ENCODE measurements at places on chromosomes 12 and 14. TPM values are rescaled to one million over a fixed set of nuclear protein-coding genes. Genes with fewer than 3 reads are reported as not detected.

The E2F7 gene
- total RNA-seq, result 1.0 TPM

GRCh38 chr12:115362339-115362976 is 678.5 kb upstream of the TBX3 start:
- DNase-seq, result no peak

- no peak for DNase-seq
Observed at GRCh38 chr12:68876461-68876860, 56.5 kb downstream of the CPM start.

DNA sequence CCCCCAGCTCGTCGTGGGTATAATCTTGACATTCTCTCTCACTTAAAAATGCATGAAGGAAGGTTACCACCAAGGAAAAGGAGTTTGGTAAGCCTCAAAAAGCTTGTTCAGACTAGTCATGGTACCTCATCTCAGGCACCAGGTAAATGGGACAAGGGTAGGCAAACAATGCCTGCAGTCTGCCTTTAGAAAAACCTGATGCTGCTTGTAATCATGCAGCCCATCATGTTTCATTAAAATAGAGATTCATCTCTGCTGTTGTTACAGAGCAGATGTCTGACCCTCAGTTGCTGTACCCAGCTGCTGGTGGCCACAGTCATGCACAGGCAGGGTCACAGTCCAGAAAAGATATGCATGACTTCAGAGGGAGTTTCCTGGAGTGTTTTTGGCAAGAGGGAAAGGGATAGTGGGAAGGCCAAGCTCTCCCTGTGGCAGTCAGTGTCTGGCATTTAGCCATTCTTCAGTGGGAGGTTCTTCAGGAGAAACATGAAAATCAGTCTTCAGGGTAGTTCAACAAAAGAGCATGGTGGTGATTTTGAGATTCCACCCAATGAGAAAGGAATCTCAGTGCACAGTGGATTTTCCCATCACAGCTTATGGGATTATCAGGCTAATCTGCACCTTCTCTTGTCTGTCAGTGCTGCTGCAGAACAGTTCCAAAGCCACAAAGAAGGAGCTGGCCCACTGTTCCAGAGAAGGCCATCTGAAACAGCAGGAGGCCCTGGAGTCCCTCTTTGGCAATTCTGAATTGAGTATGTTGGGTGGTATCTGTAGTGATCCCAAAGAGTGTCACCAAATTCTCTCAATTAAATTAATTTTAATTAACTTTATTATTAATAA is 202.7 kb upstream of the FRMD6 start:
- DNase-seq, result no peak

- no peak for DNase-seq
Observed at GRCh38 chr12:31370531-31371255, 44.7 kb upstream of the SINHCAF start.

The MTA1 gene
- total RNA-seq, result 69.7 TPM

DNA sequence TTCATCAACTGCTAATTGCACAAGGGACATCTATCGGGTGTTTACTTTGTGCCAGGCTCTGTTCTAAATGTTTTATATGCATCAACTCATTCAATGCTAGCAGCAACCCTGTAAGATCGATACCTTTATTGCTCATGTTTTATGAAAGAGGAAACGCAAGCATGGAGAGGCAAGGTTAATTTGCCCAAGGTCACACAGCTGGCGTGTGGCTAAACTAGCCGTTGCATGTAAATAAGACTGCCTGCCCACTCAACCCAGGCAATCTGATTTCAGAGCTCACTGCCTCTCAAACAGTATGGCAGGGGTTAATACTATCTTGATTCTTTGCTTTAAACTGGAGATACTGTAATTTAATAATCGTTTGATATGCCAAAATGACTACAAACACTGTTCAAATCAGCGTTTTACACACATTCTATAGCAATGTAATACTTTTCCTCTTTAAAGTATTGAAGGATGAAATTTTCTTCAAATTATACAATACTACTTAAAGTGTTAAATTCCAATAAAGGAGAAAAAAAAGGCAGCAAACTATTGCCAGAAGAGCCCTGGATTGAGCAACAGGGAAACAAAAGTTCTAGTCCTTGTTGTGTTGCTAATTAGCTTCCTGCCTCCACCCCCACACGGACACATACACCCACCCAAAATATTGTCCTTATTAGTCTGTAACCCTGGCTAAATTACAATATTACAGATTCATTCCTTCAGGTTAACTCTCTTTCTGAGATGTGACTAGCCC is 39.1 kb upstream of the DHRS7 start:
- DNase-seq, result no peak

The TAPBPL gene
- total RNA-seq, result 32.4 TPM

The TSPAN9 gene
- 61.1 TPM for total RNA-seq

DNA sequence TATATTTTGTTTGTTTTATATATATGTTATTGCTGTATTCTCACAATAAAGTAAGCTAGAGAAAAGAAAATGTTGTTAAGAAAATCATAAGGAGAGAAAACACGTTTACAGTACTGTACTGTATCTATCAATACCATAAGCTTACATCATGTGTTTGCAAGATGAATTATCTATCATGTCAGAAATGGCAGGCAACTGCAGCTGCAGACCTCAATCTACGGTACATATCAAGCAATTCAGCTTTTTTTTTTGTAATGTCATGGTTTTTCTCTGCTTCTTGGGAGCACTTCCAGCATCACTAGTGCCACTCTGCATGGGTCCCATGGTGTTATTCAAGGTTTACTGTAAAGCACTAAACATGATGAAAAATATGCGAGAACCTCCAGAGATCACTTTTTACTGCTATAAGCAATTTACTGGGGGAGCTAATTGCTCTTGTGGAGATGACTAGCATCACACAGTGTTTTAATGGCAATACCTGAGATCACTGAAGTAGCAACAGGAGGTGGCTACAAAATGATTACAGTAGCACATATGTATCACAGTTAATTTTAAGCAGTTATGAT is 9.0 kb upstream of the KRT2 start:
- DNase-seq, result no peak

The TFCP2 gene
- total RNA-seq, result 30.2 TPM

GRCh38 chr12:41367726-41368405 is 179.7 kb downstream of the PDZRN4 start:
- DNase-seq, result no peak

The GALNT6 gene
- 24.0 TPM for total RNA-seq

DNA sequence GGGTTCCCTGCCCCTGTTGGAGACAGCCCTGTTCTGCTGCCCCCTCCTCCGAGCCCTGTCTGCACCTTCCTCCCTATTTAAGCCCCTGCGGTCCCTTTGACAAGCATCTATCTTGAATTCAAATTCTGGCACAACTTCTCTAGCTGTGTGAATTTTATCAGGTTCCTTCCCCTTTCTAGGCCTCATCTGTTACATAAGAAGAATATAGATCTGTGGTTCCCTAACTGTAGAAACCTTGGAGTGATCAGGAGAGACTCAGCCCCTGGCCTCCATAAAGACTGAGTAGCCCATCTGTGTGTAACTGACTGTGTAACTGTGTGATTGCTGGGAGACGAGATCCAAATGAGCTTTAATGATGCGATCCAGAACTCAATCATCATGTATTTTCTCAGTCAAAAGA is 13.0 kb upstream of the RACGAP1 start:
- no peak for DNase-seq

DNA sequence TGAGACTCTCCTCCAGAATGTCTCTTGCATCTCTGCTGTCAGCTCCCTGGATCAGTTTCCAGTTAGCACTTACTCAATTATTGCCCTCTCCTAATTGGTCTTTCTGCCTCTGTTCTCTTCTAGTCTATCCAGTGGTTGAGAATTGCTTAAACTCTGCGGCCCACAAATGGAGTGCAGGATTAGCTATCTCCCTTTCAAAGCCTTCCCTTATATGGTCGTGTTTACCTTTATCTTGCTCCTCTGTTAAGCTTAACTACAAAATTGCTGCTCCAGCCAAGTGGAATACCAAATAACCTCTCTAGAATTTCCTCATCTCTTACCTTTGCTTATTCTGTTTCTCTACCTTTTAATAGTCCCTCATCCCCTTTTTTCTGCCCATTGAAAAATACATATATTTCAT is 132.7 kb downstream of the NRXN3 start:
- DNase-seq, result no peak

GRCh38 chr14:93007225-93007997 is 84.5 kb downstream of the CHGA start:
- DNase-seq, result peak; percentile 69

DNA sequence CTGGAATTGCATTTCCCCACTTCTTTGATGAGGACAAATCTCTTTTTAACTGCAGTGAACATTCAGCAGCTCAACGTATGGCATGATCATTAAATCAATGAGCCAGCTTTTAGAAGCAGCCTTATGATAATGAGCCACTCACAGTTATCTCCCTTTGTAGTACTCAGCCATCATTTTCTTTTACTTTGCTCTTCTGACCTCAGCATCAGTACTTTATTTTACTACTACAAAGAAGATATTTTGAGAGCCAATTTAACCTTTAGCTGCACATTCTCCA is 250.0 kb upstream of the CLEC14A start:
- DNase-seq, result no peak

DNA sequence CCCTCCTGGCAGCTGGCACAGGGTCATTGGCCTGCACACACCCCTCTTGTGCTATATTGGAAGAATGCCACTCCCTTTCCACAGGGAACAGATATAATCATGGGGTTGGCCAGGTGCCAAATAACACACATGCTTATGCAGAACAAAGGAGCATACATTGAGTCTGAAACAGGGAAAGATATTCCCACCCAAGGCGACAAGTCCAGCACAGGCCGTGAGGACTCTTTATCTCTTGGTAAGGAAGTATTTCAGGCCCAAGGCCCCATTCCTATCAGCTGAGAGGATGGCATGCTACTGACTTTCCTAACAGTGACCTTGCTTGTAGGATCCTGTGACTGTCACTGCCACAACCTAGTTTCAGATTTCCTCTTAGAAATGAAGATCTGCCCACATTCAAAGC is 59.0 kb upstream of the STXBP6 start:
- no peak for DNase-seq

DNA sequence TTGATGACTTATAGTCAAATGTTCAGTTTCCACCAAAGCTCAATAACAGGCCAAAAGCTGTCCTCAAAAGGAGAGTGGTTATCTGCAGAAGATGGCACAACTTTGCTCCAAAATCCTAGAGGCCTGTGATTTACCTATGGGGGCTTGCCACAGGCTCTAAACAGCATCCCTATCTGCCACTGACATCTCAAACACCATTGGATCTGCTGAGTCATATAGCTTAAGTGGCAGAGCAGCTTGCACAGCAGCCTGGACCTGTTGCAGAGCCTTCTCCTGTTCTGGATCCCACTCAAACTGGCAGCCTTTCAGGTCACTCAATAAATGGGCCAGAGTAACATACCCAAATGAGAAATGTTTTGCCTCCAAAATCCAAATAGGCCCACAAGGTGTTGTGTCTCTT is 60.6 kb upstream of the NAA30 start:
- DNase-seq, result no peak

The TAS2R20 gene
- 1.3 TPM for total RNA-seq
